ENCODE measurements at places on chromosomes 2 and 18.

DNA sequence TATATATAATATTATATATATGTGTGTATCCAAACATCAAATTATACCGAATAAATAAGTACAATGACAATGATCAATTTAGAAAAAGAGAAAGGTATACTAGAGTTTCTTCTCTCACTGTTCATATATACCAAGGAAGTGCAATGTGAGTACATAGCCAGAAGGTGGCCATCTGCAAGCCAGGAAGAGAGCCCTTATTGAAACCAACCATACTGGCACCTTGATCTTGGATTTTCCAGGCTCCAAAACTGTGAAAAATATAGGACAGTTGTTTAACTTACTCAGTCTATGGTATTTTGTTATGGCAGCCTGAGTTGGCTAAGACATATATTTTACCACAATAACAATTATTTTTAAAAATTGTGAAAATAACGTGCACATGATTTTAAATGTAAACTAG lies 1490.2 kb upstream of the SLC39A10 start:
- DNase-seq, result no peak

DNA sequence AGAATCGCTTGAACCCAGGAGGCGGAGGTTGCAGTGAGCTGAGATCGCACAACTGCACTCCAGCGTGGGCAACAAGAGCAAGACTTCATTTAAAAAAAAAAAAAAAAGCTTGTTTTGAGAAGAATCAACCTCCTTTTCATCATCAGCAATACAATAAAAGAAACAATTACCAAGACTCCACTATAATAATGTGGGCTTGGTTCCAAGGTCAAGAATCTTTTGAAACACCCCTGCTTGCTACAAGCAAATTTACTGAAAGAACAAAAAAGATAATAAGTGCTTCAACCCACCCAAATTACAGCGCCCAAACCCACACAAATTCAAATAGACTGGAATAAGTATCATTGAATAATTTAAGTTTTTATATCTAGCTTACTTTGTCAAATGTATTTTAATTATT lies 33.6 kb upstream of the MAPRE3 start:
- DNase-seq, result no peak

DNA sequence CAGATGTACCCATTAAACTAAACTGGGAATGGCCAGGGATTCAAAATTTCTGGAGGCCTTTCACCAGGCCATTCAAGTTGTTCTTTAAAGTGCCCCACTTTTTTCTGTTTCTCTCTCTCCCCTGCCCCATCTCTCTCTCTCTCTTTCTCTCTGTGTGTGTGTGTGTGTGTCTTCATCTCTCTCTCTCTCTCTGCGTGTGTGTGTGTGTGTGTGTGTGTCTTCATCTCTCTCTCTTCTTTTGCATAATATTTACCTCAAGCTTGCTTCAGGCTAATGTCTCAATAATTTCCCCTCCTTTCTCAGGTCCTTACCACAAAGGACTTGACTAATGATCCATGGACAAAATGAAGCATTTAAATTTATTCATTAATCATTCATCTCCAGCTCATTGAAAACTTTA lies 164.2 kb upstream of the KLHL14 start:
- no peak for DNase-seq

DNA sequence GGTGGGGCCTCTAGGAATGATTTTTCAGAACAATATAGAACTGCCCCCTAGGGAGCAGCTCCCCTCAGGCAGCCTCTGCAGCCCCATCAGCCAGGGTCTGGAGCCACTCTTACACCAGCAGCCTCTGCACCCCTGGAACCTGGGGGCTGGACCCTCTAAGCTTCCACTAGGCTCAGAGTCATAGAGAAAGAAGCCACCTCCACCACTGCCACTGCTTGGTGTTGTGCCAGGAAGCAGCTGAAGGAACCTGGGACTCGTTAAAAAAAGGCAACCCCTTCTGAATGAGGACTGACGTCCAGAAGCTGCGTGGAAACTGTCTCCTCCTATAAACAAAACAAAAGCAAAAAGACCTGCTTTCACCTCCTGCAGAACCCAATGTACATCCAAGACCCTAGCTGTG lies 98.1 kb upstream of the HS6ST1 start:
- DNase-seq, result no peak

GRCh38 chr2:109378682-109379081 lies 235.1 kb downstream of the SEPTIN10 start:
- DNase-seq, result no peak

- DNase-seq, result no peak
Measured at GRCh38 chr2:198376677-198377076, 572.3 kb downstream of the PLCL1 start.

- DNase-seq, result no peak
Measured at GRCh38 chr18:54515149-54515548, 75.9 kb upstream of the DYNAP start.

GRCh38 chr18:33839452-33840211 lies 261.6 kb downstream of the ASXL3 start:
- DNase-seq, result no peak

DNA sequence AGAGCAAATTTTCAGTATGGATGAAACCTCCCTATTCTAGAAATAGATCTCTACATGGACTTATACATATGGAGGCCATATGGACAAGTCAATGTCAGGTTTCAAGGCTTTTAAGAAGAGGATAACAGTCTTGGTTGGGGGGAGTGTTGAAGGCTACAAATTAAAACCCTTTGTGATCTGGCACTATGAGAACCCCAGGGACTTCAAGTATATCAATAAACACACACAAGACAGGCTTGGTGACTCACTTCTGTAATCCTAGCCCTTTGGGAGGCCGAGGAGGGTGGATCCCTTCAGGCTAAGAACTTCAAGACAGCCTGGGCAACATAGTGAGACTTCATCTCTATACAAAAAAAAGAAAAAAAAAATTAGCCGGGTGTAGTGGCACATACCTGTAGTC lies 127.2 kb upstream of the SP5 start:
- no peak for DNase-seq

DNA sequence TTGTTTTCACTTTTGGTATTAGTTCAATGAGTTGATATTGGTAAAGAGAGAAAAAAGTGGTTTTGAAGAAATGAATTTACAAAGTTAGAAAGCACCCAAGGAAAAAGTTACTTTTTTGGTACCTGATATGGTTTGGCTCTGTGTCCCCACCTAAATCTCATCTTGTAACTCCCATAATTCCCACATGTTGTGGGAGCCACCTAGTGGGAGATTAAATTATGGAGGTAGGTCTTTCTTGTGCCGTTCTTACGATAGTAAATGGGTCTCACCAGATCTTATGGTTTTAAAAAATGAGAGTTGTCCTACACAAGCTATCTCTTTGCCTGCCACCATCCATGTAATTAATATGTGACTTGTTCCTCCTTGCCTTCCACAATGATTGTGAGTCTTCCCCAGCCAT lies 965.6 kb upstream of the NRXN1 start:
- no peak for DNase-seq

DNA sequence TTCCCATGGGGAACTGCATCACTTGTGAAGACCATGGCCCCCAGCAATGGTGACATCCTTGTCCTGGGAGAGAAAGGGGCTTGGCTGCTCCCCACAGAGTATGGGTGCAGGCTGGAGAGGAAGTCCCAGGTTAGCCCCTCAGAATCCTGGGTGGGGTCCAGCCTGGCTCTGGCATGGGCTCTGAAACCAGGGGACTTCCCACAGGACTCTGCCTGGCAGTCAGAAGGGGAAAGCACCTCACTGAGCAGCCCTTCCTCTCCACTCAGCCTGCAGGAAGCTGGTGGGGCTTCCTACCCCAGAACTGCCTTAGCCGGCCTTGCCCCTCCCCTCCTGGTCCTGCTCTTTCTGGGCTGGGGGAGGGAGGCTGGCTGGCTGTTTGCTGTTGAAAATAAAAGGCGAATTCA lies 3.7 kb downstream of the NEURL3 start:
- no peak for DNase-seq

DNA sequence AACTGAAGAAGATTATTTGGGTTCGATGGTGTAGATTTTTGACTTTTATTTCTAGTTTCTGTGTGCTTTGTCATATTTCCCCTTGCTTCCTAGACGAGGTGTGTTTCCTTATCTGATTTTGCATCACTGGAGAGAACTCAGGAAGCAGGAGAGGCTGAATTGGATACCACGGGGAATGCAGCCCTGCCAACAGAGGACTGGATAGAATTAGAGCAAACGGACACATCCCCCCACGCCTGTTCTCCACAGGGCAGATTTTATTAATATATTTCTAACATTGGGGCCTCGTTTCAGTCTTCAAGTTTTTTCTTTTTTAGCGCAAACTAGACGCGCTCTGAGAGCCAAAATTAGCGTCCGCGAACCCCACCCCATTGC lies 678 bp upstream of the VAPA start:
- no peak for DNase-seq

DNA sequence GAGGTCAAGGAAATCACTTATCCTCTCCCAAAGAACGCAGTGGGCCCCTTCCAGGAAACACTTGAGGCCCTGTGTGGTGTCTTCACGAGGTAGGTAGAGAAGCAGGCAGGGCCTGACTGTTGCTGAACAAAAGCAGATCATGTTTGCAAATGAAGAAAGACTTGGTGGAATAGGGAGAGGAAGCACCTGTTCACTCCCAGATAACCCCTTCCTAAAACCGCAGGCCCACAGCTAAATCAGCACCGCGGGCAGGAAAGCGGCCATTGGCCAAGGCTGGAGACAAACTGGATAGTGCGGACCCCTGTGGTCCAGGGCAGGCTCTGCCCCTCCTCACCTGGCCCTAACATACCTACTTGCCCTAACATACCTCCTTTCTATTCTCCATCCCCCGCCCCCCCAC lies 64.9 kb upstream of the KLHL29 start:
- DNase-seq, result no peak

GRCh38 chr2:237894396-237894979 lies 35.1 kb downstream of the RAMP1 start:
- DNase-seq, result no peak

DNA sequence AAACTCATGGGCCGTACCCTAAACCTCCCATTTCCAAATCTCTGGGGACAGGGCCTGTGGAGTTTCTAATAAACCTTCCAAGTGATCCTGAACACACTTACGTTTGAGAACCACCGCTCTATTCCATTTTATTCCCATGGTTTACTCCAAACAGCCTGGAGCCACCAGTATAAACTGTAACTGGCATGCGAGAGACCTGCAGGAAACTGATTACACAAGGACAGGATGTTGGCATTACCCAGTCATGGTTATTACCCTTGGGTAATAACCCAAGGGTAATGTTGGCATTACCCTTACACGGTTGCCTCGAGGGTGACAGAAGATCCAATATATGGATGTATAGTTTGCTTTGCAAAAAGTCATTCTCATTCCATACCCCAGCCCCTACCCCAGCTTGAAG lies 37.0 kb upstream of the YPEL5 start:
- DNase-seq, result no peak

GRCh38 chr2:216934623-216935022 lies 74.8 kb upstream of the TNP1 start:
- DNase-seq, result no peak

DNA sequence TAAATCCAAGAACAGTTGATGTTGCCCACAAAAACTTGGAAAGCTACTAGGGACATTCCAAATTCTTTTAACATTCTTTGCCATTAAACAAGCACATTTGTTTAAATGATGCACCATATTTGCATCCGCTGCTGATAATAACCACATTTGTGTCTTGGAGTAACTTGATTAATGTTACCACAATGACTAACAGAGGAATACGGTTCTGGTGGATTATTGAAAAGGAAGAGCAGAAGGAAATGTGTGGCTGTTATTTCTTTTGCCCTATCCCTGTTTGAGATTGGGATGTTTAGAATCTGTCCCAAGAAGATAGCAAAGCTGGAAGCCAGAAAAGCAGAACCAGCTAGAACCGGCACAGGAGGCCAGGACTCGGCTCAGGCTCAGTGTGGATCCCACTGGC lies 39.2 kb upstream of the RASGRP3 start:
- no peak for DNase-seq

DNA sequence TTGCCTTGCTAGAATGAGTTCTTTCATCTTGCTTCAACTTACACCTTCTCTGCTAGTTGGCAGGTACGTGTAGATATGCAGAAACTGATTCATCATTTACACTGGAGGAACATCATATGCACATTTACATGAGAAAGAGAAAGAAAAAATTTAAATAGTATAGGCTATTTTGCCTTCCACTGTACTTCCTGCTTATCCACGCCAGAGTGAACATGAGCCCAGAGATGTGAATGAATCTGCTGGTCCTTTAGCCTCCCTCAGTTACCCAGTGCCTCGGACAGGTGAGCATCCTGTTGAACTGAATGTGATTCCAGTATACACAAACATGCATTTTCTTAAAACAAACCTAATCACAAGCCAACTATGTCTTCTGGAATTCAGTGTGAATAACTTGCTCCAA lies 83.6 kb downstream of the SESTD1 start:
- no peak for DNase-seq

DNA sequence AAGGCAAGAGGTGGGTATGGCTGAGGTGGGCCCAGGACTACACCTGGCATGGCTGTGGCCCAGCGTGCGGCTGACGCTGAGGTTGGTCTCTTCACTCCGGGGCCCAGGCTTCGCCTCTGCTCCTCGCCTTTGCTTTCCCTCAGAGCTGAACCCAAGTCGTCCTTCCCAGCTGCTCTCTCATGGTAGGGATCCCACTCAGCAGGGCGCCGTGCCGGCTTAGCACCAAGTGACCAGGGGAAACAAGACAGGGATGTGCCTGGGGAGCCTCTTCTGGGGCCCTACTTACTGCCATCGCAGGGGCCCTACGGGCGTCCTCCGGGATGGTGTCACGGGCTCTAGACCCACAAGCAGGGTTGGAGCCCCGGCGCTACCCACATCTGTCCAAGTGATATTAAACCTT lies 138.1 kb upstream of the ALKAL2 start:
- no peak for DNase-seq

DNA sequence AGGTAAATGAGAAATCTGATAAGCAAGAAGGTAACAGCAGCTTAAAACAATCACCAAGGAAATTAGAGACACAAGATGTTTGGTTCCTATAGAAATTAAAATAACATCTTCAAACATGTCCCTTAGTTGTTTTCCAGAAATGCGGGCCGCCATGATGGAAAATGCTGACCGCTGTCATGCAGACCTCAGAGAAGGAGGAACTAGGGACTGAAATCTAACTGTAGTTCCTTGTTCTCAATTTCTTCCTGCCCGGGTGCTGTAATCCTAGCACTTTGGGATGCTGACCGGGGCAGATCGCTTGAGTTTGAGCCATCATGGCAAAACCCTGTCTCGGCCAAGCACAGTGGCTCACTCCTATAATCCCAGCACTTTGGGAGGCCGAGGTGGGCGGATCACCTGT lies 51.1 kb downstream of the TEX51 start:
- no peak for DNase-seq

GRCh38 chr2:224360801-224361251 lies 41.1 kb downstream of the FAM124B start:
- DNase-seq, result no peak
